ENCODE measurements at places on chromosomes 12 and 14. TPM values are rescaled to one million over a fixed set of nuclear protein-coding genes. Genes with fewer than 3 reads are reported as not detected.

DNA sequence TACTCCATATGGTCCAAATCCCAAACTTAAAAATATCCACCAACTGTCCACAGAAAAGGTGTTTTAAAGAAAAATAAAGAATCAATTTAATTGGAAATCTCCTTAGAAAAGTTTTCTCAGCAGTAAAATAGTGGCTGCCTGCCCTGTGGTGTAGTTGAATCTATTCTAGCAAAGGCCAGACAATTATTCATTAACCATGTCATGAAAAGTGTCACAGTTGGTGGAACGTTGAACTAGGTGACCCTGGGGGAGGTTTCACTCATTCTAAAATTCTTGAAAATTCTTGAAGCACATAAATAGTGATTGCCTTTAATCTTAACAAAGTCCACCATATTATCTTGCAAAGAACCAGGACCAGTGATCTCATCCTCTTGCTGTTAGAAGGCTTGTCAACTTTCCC lies 78.4 kb upstream of the GZMB start:
- DNase-seq = no peak

DNA sequence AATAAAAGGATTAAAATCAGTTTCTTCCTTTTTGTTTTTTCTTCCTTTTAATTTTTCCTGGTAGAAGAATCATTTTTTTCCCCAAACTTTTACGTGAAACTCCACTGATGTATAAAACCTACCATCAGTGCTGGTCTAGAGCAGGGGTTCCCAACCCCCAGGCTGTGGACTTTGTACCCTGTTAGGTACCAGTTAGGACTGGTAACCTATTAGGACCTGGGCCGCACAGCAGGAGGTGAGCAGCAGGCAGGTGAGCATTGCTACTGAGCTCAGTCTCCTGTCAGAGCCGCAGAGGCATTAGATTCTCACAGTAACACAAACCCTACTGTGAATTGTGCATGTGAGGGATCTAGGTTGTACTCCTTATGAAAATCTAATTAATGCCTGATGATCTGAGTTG lies 10.1 kb downstream of the SMCO2 start:
- DNase-seq = no peak

GRCh38 chr12:53213348-53213747 lies 6.3 kb upstream of the ITGB7 start:
- peak; percentile 76 for DNase-seq

KCNC2 gene
- total RNA-seq = not detected

DNA sequence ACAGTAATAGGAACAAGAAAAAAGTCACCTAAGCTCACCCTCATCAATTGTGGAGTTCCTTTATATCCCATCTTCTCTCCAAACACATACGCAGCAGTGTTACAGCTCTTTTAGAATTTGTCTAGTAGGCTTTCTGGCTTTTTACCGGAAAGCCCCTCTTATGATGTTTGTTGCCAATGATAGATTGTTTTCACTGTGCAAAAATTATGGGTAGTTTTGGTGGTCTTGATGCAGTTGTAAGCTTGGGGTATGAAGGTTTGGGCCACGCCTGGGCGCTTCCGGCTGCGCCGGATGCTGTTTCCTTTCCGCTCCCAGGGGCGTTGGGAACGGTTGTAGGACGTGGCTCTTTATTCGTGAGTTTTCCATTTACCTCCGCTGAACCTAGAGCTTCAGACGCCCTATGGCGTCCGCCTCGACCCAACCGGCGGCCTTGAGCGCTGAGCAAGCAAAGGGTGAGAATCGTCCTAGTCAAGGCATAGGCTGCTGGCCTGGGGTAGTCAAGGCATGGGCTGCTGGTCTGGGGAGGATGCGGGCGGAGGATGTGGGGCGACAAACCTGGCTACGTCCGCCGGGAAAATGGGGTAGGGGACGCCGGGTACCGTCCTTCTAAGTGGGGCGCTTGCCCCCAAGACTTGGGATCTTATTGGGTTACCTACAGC lies at the start of the genes C12orf57 and RNU7-1:
TSS of gene C12orf57 (plus strand) at position 301 of the 659 bp plus-strand sequence. CDS start at position 401, 100 bp downstream.
TSS of gene RNU7-1 (plus strand) at position 95 of the 659 bp plus-strand sequence.
- peak; percentile 55 for DNase-seq

DNA sequence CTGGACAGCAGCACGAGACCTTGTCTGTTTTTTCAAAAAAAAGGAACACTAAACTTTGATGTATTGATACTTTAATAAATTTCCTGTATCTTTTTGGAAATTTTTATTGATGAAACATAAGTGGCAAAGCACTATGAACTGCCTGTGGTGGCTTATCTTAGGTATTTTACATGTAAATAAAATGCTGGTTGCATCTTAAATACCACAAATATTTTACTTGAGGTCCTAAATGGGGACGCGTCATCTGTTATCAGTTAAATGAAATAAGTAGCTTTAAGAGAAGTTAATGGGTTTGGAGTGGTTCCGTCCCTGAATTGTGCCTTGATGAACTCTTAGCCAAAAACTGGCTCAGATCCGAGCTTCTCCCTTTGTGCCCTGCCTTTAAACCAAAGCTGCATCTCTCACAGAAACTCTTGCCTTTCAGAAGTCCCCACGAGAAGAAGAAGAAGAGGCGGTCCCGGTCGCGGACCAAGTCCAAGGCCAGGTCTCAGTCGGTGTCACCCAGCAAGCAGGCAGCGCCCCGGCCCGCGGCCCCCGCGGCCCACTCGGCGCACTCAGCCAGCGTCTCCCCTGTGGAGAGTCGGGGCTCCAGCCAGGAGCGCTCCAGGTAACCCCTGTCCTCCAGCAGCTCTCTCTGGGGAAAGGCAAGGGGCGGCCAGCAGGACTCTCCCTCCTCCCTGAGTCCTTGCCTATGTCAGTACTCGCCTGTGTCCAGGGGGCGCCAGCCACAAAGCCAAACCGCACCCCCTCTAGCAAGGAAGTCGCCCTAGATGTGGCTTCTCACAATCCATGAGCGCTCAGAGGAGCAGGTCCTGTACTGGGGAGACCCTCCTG lies 31.2 kb upstream of the MMP17 start:
- DNase-seq = no peak

GRCh38 chr12:71682466-71682865 lies 3.4 kb upstream of the TMEM19 start:
- no peak for DNase-seq

GRCh38 chr12:77151030-77151429 lies 85.7 kb upstream of the E2F7 start:
- no peak for DNase-seq

- DNase-seq = no peak
Observed at GRCh38 chr12:98646294-98647090, 1.4 kb downstream of the APAF1 start.

OASL gene
- total RNA-seq = 34.5 TPM

GRCh38 chr14:25833341-25834126 lies 764.3 kb downstream of the NOVA1 start:
- no peak for DNase-seq

DNA sequence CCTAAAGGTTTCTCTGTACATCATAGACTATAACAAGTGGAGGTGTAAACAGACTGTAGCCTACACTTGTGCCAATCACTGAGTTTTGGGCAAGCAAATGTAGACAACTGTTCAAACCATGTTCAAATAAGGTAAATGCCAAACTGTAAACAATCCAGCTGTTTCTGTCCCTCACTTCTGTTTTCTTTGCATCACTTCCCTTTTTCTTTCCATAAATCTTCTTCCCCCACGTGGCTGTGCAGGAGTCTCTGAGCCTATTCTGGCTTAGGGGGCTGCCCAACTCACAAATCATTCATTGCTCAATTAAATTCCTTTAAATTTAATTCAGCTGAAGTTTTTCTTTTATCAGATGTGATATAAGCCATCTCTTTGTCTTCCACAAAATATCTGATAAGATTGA lies 65.1 kb upstream of the CPM start:
- DNase-seq = no peak

DNA sequence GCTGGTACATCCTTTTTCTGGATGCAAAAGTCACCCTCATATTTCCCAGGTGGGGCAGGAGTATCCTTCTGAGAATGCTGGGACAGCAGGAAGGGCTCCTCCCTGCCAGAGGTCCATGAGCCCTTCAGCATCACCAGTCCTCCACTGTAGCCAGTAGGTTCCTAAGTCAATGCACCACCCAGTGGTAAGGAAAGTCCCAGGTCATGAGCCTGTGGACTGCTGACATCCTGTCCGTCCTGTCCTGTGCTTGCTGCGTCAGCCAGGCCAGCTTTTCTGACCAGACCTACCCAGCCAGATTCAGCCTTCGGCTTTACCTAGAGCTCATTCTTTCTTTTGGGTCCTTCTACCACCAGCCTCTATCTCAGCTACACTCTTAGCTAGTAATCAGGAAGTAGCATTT lies 23.0 kb upstream of the ACTN1 start:
- DNase-seq = peak; percentile 25

IL26 gene
- total RNA-seq = not detected

DNA sequence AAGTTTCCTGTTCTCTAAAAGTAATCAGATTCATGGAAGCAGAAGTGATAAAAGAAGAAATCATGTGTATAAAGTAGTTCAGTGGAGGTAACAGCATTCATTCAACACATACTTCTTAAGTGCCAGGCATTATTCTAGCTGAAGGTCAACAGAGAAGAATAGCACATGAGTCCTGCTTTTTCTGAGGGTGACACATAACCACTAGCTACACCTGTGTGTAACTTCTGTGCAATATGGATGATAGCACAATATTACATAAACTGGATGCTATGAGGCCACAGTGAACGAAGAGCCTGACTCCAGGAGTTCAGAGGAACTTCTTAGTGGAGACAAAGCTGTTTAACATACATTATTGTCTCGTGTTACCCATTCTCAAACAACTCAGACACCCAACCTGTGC lies 114.3 kb upstream of the PCED1B start:
- DNase-seq = no peak

- DNase-seq = no peak
Observed at GRCh38 chr14:58298477-58299400, at the start of gene ARID4A. TSS of gene ARID4A (plus strand) at chr14:58298555. CDS start at chr14:58299855, 1,300 bp downstream.

DNA sequence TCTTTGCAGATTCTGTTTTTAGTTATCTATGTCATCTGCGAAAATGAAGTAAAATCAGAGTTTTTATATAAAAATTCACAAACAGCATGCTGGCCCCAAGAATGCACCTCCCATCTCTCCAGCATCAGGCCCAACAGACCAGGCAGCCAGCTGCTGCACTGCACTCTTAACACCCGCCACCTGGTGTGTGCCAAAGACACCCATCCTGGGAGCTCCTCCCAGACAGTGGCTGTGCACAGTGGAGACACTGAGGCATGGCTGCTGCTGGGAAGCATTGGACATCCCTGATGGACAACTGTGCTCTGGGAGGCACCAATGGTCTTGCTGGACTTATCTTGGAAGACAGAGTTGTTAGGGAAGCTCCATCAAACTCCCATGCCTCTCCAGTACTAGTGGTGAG lies 817.2 kb downstream of the TMEM121 start:
- no peak for DNase-seq

- DNase-seq = no peak
Observed at GRCh38 chr12:104738776-104739642, 219.1 kb downstream of the SLC41A2 start.

KRT4 gene
- total RNA-seq = not detected

GRCh38 chr14:103267226-103267910 lies 66.7 kb upstream of the EIF5 start:
- DNase-seq = no peak

- no peak for DNase-seq
Observed at GRCh38 chr12:42208574-42208973, 29.5 kb downstream of the YAF2 start.

DNA sequence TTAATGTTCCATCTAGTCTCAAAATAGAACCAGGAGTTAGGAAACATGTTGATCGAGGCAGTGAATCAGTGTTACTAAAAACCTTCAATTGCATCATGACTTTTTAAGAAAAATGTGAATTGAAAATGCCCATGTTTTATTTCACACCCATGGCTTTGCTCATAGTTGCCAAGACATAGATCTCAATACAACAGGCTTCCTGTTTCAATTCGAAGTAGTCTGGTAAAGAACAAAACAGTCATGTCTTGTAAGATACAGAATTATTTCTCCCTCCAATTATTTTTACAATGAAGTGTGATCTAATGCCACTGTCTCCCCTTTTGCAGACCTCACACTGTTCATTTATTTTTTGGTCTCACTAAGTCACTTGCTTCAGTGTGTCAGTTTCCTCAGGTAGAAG lies 44.6 kb upstream of the FAR2 start:
- DNase-seq = no peak

CCT2 gene
- 220 TPM for total RNA-seq
